ENCODE measurements at places on chromosomes 4 and X. TPM values are rescaled to one million over a fixed set of nuclear protein-coding genes. Genes with fewer than 3 reads are reported as not detected.

ATOH1 gene
- not detected for total RNA-seq

FANCB gene
- 17.9 TPM for total RNA-seq

RPGR gene
- 7.4 TPM for total RNA-seq

CT45A10 gene
- not detected for total RNA-seq

ADH1C gene
- not detected for total RNA-seq

PWWP3B gene
- total RNA-seq, result not detected

ANOS1 gene
- total RNA-seq, result not detected

NALF2 gene
- 0.29 TPM for total RNA-seq

MSANTD1 gene
- total RNA-seq, result 0.55 TPM

RIPPLY1 gene
- not detected for total RNA-seq

HTN1 gene
- not detected for total RNA-seq

GRSF1 gene
- 66.7 TPM for total RNA-seq

TCEAL6 gene
- total RNA-seq, result not detected

FGB gene
- total RNA-seq, result not detected

SMIM20 gene
- total RNA-seq, result 28.1 TPM

FAM236A gene
- total RNA-seq, result not detected

LNX1 gene
- total RNA-seq, result not detected

MAGEA11 gene
- not detected for total RNA-seq

REELD1 gene
- total RNA-seq, result not detected

TET2 gene
- 36.1 TPM for total RNA-seq

KLKB1 gene
- total RNA-seq, result not detected

GUCY1A1 gene
- not detected for total RNA-seq

HERC6 gene
- total RNA-seq, result 9.9 TPM

BEND4 gene
- 0.26 TPM for total RNA-seq

APELA gene
- not detected for total RNA-seq

RBMXL3 gene
- not detected for total RNA-seq

CFAP47 gene
- not detected for total RNA-seq

PLS3 gene
- 0.81 TPM for total RNA-seq

SMIM31 gene
- total RNA-seq, result not detected

TSPAN6 gene
- total RNA-seq, result 0.42 TPM

GPR119 gene
- total RNA-seq, result not detected

TRPC3 gene
- 2.0 TPM for total RNA-seq

AWAT1 gene
- not detected for total RNA-seq

CCSER1 gene
- not detected for total RNA-seq

UGT2B10 gene
- not detected for total RNA-seq

RNF175 gene
- total RNA-seq, result 1.4 TPM

ADAMTS3 gene
- not detected for total RNA-seq

NIPAL1 gene
- total RNA-seq, result 1.0 TPM

NPY2R gene
- total RNA-seq, result not detected

ASB12 gene
- 0.17 TPM for total RNA-seq

TGIF2LX gene
- not detected for total RNA-seq

AFAP1 gene
- total RNA-seq, result 26.7 TPM

SH3D19 gene
- total RNA-seq, result not detected

Data from activated naive CD4-positive, alpha-beta T cell treated with anti-CD3 and anti-CD28 coated beads for 36 hours (primary cell).